ENCODE measurements at places on chromosomes 5 and 9.

DNA sequence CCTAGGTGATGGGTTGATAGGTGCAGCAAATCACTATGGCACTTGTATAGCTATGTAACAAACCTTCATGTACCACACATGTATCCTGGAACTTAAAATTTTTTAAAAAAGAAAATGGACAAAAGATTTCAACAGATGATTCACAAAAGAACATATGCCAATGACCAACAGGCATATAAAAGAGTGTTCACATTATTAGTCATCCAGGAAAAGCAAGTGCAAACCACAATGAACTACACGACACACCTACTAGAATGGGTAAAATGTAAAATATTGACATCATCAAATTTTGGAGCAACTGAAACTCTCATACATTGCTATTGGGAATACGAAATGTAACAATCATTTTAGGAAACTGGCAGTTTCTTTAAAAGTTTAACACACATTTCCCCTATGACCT is 109.9 kb downstream of the YIPF5 start:
- no peak for DNase-seq

GRCh38 chr5:93915142-93915553 is 173.7 kb upstream of the POU5F2 start:
- peak; percentile 4 for DNase-seq

DNA sequence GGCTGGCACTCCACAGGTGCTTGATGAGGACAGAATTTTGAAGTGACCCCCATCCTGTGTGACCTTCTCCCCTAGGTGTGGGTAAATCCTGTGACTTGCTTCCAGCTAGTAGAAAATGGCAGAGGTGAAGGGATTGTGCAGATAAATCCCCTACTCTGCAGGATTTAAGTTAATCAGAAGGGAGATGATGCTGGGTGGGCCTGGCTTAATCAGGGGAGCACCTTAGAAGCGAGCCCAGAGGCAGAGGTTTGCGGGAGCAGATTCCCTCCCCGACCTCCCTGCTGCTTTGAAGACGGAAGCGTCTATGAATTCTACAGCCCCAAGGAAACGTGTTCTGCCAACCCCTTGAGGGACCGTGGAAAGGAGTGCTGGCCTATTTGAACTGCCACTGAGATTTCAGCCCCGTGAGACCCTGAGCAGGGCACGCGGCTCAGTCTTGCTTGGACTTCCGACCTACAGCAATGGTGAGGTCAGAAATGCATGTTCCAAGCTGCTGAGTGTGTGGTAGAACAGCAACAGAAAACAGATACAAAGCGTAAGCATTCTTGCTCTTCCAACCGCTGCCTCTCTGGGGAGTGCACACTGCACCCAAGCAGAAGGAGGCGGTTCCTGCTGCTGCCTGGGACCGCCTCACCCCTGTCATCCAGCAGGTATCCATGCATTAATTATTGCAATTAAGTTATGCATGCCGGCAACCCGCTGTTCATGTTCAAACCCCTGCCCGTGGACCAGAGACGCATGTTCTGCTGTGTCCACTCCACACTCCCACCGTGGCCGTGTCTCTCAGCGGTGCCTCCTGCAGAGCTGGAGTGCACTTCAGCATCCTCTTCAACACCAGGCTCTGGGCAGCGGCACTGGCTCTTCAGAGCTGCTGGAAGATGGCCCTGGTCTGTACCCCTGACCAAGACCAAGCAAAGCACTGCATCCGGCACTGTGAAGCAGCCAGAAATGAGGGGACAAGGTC is 54.6 kb upstream of the RXRA start:
- DNase-seq: no peak

DNA sequence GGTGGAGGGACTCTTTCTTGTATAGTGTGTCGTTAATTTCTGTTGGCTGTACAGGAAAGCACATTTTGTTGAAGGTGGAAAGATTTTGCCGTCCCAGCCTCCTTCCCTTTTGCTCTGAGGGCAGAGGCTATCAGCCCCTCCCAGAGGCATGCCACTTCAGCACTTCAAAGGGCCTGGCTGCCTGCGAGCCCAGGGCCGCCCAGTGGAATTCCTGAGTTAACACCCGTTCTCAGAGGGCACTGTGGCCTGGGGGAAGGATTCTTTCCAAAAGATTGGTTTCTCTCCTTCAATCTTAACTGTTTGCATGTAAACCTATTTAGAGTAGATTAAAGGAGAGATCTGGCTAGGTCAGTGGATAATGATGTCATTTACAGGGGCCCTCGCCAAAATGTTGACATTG is 238.6 kb downstream of the FANCC start:
- no peak for DNase-seq

GRCh38 chr5:83219495-83219894 is 142.1 kb downstream of the XRCC4 start:
- no peak for DNase-seq

GRCh38 chr5:80711938-80712337 is 57.2 kb upstream of the DHFR start:
- DNase-seq: peak; percentile 67

- DNase-seq: peak; percentile 71
Measured at GRCh38 chr5:124718380-124718789, 28.1 kb downstream of the ZNF608 start.

GRCh38 chr9:81664638-81665222 is 24.6 kb downstream of the TLE1 start:
- DNase-seq: no peak

DNA sequence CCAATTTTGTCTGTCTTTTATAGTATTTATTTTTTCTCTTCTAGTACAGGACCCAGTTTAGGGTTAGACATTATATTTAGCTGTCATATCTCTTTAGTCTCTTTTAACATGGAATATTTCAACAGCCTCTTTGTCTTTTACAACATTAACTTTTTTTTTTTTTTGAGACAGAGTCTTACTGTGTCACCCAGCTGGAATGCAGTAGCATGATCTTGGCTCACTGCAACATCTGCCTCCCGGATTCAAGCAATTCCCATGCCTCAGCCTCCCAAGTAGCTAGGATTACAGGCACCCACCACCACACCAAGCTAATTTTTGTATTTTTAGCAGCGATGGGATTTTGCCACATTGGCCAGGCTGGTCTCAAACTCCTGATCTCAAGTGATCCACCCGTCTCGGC is 90.1 kb downstream of the ADAMTS6 start:
- DNase-seq: no peak

- no peak for DNase-seq
Measured at GRCh38 chr9:136132512-136133050, 13.9 kb upstream of the TMEM250 start.

DNA sequence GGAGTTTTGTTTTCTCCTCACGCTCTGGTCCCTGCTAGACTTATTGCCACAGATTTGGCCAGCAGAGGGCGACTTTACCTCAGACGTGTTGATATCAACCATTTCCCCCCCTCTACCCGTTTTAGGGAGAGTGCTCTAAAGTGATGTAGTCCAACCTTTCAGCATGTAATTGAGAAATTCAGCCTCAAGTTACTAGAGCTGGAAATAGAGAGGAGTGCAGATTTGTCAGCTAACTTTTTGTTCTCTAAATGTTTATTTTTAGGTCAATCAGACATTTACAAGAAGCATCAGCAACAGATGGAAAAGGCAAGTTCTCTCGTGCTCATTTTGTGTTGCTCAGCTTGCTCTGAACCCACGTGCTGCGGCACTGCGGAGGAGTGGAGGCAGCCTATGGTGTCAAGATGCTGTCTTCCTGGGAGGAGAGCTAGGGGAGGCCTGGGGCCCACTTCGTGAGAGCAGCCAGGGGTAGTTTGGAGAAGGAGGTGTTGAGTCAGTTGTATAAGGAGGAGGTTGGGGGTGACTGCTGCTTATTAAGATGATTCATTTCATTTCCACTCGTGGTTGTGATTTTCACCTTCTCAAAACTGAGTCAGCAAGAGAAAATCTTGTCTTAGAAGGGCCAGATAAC is 53.6 kb downstream of the GPR107 start:
- peak; percentile 90 for DNase-seq

GRCh38 chr5:142250119-142250518 is 74.7 kb downstream of the SPRY4 start:
- no peak for DNase-seq

DNA sequence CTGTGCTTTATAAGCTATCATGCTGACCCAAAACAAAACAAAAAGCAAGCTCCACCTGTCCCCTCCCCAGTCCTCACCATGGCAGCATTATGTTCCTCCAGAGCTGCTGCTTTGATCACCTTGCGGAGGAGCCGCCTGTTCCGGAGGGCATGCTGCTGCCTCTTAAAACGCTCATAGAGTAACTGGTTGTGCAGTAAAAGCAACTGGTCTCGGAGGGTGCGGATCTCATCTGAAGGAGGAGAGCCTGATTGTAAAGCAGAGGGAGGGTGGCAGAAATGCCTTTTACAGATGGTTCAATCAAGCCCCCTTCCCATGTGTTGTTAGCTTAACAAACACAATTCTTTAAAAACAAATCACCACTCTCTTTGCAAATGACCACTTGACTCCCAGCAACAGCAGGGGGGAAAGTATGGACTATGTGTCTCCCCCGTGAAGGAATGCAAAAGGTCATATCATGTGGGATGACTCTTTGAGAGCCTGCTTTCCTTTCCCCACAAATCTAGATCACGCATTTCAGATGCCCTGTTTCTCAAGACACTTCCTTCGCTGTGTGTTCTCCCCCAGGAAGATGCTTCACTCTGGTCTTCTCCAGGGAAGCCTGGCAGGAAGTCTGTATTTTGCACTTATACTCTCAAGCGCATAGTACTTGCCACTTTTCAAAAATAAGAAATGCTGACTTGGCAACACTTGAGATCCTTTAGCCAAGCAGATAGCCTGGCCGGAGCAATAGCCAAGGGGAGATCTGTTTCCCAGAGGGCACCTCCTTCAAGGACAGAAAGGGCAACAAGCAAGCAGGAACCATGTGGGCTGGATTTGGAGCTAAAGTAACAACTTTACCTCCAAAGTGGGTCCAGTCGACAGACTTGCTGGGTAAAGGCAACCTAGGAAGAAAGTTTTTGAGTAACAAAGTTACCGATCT is 25.1 kb downstream of the SPACA9 start:
- DNase-seq: no peak

All from NCI-H524 (cell line).